NCI-H1092 treated with DMSO at 0.1 percent for 48 hours (cell line): ENCODE measurements at places on chromosomes 5 and 9.

DNA sequence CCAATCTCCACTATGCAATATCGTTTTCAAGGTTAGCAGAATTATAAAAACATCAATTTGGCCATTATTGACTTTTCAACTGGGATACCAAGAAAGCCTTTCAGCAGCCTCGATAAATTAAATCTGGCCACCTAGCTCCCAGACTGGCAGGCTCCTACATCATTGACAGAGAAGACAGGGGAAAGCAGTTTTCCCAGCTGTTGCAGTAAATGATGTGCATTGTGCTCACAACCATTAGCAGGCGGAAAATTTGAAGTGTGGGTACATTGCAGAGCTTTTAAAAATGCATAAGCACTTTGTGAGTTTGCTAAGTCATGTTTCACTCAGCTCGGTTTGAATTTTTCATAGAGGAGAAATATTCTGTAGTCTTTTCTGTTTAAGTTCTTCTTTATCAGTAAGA lies 297.9 kb downstream of the KCTD16 start:
- peak; percentile 61 for DNase-seq

DNA sequence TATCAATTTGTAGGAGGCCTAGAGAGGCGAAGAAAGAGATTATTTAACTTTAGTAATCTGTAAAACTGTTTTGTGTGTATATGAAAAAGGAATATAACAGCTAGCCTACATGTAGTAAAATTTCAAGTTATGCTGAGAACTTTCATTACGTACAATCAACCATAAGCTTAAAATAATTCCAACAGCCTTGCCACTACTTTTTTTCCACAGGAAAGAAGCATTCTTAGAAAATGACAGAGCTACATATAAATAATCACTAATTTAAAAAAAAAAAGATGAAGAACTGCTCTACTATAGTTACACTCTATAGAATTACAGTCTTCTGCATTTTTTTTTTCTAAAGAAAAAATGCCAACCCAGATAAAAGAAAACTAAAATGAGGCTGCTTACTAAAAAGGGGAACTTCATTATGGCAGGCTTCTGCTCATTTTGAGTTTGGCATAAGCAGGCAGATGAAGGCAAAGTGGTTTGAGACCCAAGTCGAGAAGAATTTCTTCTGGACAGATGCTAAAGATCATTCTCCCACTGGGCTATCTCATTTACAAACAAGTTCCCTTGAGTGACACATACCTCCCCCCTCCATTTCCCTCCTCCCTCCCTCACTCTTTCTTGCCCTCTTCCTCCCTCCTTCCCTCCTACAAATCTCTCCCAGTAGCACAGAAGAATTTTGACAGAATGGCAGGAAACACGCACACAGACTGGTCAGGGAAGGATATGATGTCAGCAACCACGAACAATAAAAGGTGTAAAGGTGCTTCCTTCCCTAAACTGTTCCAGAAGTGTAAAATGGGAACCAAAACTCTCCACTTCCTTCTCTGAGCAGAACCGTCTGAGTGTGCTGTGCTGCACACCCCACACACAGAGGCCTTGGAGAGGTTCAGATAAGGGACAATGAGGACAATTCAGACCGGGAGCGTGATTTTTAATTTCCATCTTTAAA lies 56.1 kb downstream of the MEF2C start:
- DNase-seq, result no peak

- no peak for DNase-seq
Measured at GRCh38 chr5:66197764-66198405, 53.8 kb downstream of the SREK1 start.

- DNase-seq, result no peak
Measured at GRCh38 chr5:165130656-165131055, 1625.2 kb downstream of the MAT2B start.

DNA sequence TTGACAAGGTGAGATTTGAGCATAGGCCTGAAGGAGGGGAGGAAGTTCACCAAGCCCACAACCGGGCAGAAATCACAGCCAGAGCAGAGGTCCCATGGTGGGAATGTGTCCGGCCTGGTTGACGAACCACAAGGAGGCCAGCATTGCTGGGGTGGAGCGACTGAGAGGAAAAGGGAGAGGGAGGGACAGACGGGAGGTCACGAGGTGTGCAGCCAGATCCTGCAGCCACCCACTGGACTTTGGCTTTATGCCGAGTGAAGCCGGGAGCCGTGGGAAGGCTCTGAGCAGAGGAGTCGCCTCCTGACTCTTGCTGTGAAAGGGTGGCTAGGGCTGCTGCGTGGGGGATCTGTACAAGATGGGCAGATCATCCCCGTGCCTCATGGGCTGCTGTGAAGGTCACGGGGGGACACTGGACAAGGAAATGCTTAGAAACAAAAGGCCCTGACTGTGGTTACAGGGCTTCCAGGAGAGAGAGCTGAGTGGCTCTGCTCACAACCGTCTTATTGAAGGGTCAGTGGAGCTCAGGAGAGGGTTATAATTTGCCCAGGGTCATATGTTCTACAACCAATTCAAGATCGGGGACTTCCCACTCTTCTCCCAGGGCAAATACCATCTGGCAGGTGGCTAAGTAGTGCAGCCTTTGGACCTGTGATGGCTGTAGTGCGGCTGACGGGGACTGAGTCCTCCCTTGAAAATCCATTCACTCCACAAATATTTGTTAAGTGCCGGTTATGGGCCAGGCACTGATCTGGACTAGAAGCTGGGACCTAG lies 15.6 kb upstream of the CD74 start:
- DNase-seq, result no peak

GRCh38 chr9:14310311-14310710 lies 3.6 kb downstream of the NFIB start:
- DNase-seq, result no peak

GRCh38 chr9:14593406-14593805 lies 99.8 kb downstream of the ZDHHC21 start:
- DNase-seq, result no peak

DNA sequence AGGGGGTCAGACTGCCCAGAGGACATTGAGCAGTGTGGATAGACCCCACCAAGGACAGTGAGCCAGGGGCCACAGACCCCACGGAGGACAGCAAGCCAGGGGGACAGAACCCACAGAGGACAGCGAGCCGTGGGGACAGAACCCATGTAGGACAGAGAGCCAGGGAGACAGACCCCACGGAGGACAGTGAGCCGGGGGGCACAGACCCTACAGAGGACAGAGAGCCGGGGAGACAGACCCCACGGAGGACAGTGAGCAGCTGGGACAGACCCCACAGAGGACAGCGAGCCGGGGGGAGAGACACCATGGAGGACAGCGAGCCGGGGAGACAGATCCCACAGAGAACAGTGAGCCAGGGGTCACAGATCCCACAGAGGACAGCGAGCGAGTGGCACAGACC lies 3.4 kb upstream of the ZDHHC11 start:
- DNase-seq, result no peak

GRCh38 chr9:110880189-110880588 lies 158.1 kb downstream of the LPAR1 start:
- no peak for DNase-seq

DNA sequence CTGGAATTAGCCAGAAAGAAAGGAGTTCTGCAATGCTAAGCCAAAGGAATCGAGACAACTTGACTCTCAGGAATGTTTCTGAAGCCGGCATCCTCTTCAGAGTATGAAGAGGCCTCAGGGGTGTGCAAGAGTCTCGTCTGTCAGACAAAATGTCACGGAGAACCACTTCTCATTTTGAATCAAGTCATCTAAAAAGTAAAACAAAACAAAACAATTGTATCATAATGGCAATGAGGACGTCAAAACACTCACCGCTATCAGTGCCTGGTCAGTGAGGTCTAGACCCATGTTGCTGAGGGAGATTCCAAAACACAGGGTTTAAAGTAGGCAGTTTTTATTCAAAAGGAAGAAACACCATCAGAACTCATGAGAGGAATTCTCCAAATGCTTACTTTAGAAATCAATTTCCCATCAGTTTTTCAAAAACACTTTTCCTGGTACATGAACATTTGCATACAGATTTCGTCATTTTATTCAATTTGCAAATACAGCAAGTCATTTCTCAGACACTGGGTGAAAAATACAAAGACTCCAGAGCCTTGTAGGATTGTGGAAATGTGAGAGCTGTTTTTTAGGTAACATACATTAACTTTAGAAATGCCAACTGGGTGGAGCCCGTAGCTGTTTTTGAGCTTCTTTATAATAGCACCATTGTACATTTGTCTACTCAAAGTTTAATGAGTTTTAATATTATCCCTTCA lies 89.5 kb upstream of the MAP3K1 start:
- no peak for DNase-seq

DNA sequence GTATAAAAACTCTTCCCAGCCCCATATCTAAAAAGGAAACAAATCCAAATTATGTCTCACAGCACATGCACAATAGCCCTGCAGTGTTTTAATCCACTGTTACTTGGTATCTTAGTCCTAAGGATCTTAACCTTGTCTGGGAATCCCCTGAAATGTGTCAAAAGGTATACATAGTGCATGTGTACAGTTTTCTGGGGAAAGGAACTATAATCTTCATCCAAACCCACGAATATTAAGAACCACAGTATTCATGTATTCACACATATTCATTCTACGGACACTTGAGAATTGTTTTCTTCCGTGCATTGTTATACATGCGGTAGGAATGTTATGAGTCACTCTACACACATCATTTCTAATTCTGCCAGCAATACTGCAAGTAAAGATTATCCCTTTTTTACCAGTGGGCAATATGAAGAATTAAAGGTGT lies 47.8 kb upstream of the SNX2 start:
- no peak for DNase-seq

DNA sequence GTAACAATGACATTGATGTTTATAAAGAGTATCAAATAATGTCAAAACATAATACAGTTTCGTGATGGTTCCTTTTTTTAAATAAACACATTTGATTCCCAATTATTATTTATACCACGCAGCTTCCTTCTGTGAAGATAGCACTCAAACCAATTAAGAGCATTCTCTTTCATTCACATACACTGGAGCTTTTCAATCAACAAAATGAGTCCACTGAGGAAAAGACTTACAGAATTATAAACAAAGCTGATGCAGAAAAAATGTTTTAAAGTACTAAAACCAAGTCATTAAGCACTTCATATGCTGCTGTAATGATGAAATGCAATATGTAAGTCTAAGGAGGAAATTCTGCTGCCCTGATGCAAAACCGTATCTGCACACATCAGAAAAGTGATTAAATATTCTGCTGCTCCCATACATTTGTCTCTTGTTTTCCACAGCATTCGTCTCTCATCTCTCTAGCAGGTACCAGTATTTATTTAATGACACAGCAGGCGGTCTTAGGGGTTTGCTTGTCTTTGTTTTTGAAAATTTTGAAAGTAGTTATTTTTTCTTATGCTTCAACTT lies 147.1 kb downstream of the CDH10 start:
- DNase-seq, result no peak

DNA sequence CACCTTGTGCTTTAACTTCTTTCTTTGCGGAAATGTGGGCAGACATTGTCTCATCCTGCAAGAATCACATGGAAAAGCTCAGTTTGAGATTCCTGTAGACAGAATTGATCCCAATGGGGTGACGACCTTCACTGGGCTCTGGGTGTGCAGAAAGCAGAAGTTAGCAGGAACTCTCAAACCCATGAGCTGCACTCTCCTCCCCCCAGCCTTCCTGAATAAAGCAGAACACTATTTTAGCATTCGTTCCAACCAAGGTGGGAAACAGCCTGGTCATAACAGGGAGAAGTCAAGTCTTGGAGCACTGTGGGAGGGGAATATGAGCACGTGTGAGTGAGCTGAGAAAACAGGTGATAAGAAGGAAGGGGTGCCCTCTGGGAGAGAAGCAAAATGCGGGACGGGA lies 87.4 kb upstream of the FER start:
- DNase-seq, result no peak
